ENCODE measurements at places on chromosomes 16 and 17.

DNA sequence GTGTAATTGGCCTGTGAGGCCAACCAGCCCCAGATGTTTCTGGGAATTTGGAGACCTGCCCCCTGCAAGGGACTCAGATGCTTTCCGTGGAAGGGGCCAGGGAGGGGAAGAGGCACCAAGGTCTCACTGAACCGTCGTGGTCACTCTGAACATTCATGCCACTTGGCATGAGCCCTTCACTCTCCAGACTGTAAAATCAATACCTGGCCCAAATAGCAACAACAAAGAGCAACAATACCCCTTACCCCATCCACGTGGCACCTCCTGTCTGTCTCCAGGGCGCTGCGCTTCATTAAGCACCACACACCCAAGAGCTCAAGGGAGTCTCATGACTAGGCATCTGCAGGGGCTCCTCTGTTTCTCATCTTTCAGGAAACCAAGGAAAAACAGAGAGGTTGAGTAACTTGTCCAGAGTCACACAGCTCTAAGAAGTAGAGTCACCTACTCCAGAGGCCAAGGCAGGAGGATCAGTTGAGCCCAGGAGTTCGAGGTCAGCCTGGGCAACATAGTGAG, 52.8 kb downstream of the SOCS1 start:
- peak; percentile 9 for DNase-seq

DNA sequence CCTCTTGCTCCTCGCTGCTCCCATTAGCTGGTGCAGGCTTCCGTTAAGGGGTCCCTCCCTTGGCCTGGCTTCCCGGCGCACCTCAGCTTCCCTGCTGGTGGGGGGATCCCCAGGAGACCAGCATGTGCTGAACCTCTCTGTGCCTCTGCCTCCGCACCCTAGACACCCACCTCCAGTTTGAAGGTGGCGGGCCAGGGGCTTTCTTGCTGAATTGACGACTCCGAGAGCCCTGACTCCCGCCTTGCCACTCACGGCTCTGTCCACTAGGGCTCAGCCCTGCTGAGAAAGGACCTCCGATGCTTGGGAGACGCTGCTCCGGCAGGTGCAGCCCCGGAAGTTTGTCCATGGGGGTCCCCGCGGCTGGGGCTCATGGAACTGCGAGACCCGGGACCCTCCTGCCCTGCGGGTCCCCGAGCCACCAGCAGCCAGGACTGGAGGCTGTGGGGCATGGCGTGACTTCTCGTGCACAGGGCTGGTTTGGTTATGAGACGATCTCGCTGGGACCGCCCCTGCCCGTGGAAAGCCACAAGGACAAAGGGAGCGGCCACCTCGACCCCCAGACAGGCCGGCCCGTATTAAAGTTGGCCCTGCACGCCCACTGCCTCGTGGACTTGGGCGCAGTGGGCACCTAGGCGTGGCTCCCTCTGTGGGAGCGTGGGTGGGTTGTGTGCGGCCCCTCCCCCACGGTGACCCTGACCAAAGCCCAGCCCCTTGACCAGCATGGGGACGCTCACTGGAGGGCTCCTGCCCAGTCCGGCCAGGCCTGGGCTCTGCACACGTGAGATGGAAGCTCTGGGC, 8.1 kb downstream of the CHMP6 start:
- no peak for DNase-seq

- DNase-seq: peak; percentile 92
Observed at GRCh38 chr17:63041722-63042121, 75.7 kb downstream of the TANC2 start.

DNA sequence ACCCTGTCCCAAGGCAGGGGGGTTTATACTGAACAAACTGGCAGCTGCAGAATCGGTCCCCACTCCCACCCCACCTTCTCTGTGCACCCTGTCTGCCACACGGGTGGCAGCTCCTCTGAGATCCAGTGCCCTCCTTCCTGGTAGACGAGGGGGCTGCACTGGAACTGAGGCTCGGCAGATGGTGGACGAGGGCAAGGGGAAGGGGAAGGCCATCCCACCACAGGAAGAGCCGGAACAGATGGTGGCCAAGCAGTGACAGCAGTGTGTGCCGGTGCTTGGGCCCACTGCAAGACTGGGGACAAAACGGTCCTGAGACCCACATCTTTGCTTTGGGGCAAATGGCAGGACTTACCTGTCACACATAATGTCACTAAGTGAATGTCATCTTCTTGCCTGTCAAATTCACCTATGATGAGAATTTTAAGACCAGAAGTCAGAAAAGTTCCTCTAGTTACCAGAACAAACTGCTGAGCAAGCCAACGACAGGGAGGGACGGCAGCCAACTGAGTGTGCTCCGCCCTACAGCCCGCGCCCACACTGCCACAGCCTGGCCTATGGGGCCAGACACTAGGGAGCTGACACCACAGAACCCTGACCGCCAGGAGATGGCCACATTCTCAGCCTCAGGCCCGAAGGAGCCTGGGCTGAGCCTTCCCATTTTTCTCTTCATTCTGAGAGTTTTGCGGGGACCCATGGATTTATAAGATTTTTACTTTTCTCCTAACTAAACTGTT, 14.4 kb downstream of the NTAN1 start:
- no peak for DNase-seq

DNA sequence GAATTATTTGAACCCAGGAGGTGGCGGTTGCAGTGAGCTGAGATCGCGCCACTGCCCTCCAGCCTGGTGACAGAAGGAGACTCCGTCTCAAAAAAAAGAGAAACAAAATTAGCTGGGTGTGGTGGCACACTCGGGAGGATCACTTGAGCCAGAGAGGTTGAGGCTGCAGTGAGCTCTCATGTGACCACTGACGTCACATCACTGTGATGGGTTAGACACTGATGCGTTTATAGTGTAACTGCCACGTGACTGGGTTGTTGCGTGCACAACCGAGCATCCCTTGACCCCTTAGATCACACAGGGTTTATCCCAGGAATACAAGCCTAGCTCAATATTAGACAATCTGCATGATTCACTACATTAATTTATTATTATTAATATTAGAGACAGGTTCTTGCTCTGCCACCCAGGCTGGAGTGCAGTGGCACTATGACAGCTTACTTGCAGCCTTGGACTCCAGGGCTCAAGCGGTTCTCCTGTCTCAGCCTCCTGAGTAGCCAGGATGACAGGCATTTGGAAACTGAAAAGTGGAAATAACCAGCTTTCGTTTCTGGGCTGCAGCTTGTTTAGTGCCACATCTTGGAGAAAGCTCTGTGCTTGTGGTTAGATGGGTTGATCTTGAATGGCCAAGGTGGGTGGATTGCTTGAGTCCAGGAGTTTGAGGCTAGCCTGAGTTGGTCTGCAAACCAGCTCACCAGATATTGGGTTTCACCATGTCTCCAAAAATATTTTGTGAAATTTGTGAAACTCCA, 26.4 kb upstream of the ABR start:
- no peak for DNase-seq

- no peak for DNase-seq
Observed at GRCh38 chr17:32320847-32321246, 21.1 kb downstream of the C17orf75 start.

DNA sequence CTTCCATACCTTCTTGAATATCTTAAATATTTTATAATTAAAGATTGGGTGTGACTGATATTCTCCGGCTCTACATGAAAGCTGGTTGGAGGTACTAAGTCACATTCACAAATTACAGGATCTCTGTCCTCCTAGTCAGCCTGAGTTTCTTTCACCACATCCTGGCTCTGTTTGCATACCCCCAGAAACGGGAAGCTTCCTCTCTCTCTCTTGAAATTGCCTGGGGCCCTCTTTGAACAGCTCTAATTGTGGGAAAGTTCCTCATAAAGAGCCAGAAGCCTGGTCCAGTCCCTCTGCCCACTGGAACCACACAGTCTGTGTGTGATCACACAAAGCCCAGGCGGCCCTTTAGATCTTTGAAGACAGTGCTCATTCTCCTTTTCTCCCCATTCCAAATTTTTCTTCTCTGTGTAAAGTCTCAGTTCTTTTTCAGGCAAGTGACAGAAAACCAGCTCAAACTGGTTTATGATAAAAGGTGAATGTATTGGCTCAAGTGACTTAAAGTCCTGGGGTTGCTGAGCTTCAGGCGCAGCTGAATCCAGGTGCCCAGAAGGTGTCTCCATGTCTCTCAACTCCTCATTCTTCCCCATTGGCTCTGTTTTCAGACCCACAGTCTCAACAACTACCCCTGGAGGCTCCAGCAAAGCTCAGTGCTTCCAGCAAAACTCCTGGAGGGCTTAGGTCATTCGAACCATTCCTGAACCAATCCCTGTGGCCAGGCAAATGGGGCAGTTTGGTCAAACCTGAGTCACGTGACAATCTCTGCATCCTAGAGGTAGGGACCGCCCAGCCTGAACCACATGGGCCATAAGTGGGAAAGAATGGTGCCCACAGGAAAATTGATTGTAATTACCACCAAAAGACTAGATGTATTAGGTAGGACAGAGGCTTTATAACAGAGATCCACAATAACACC, 8.5 kb upstream of the RAI1 start:
- DNase-seq: peak; percentile 8

- DNase-seq: no peak
Observed at GRCh38 chr16:48318630-48319029, 66.6 kb downstream of the SIAH1 start.

DNA sequence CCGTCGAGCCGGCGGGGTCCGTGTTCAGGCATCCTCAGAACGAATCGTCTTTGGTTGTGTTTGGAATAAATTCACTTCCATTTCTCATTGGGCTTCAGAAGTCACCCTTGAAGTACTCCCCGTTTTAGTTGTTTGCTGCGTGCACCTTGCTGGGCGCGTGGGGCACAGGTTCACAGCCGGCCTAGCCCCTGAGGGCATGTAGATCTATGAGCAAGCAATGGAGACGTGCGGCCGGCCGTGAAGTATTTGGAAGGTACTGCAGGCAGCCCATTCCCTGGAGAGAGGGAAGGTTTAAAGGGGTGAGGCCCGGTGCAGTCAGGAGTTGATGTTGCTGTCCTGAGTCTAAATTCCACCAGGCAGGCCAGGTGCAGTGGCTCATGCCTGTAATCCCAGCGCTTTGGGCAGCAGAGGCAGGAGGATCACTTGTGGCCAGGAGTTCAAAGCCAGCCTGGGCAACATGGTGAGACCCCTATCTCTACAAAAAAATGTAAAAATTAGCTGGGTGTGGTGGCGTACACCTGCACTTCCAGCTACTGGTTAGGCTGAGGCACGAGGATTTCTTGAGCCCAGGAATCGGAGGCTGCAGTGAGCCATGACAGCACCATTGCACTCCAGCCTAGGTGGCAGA, 714 bp downstream of the ACSF3 start:
- no peak for DNase-seq

GRCh38 chr16:57562669-57563486, 20.4 kb downstream of the ADGRG5 start:
- DNase-seq: no peak

GRCh38 chr17:61551255-61551742, 39.7 kb downstream of the NACA2 start:
- DNase-seq: peak; percentile 69

- no peak for DNase-seq
Observed at GRCh38 chr17:49753959-49754391, 10.0 kb downstream of the FAM117A start.

GRCh38 chr17:39754958-39755553, 17.3 kb downstream of the GRB7 start:
- DNase-seq: peak; percentile 16

GRCh38 chr17:28811651-28812090, 30.9 kb downstream of the FAM222B start:
- no peak for DNase-seq

DNA sequence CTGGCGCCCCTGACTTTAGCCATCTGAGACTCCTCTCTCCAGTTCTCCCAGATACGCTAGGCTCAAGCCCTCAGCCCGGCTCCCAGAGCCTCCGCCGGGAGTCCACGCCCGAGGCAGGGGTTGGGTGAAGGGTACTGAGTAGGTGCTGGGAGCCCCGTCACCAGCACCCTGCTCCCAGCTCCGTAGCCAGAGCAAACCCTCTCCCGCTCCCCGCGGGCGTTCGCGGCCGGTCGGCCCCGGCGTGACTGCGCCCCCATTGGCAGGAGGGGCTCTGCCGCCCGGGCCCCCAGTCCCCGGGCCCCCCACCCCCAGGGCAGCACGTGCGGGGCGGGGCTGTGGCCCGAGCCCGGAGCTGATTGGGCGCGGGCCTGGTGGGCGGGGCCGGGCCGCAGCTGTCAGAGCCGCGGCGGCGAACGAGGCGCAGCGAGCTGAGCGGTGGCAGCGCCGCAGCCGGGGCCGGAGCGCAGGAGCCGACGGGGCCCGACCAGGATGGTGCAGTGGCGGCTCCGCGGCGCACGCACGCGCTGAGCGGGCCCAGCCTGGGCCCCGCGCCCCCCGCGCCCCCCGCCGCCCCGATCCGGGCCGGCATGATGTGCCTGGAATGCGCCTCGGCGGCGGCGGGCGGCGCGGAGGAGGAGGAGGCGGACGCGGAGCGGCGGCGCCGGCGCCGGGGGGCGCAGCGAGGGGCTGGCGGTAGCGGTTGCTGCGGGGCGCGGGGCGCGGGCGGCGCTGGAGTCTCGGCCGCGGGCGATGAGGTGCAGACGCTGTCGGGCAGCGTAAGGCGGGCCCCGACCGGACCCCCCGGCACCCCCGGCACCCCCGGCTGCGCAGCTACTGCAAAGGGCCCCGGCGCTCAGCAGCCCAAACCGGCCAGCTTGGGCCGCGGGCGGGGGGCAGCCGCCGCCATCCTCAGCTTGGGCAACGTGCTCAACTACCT, at the start of gene SPNS2:
SPNS2 (plus strand) TSS at position 421 of the 937 bp plus-strand sequence; CDS start at position 588, 167 bp downstream.
- peak; percentile 66 for DNase-seq

GRCh38 chr17:6380915-6381438, 53.9 kb downstream of the AIPL1 start:
- no peak for DNase-seq

DNA sequence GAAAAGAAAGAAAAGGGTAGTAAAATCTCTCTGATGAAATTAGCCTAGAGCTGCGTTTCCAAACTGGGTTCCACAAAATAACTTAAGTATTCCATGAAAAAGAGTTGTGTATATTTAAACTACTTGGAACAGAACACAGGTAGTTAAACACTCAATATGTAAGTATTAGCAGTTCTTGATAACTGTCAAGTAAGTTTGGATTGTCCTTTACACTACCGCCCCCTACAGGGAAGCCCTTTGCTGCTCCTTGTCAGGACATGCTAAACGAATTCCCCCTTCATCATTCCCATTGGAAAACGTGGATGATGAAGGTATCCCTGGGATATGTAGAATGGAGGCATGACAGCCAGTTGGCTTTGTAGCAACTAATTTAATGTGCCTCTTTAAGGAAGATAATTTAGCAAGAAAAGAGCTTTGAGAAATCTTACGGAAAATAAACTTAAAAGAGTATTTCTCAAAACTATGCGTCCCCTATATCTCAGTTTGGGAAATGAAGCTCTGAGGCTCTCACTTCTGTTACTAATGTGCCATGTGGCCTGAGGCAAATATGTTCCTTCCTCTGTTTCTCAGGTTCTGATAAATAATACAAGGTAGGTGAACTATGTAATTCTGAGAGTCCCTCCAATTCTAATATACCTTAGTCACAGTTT, 18.8 kb downstream of the NCBP3 start:
- DNase-seq: peak; percentile 42

Measured in NCI-H1417 (cell line).